Activated naive CD8-positive, alpha-beta T cell treated with anti-CD3 and anti-CD28 coated beads, Interleukin-2, amount 10 ng/mL, durations not matched to agents 7 days and 5 days (primary cell): ENCODE measurements at places on chromosomes 7 and 10.

- DNase-seq = no peak
Observed at GRCh38 chr10:128846927-128847326, 620.1 kb upstream of the MGMT start.

DNA sequence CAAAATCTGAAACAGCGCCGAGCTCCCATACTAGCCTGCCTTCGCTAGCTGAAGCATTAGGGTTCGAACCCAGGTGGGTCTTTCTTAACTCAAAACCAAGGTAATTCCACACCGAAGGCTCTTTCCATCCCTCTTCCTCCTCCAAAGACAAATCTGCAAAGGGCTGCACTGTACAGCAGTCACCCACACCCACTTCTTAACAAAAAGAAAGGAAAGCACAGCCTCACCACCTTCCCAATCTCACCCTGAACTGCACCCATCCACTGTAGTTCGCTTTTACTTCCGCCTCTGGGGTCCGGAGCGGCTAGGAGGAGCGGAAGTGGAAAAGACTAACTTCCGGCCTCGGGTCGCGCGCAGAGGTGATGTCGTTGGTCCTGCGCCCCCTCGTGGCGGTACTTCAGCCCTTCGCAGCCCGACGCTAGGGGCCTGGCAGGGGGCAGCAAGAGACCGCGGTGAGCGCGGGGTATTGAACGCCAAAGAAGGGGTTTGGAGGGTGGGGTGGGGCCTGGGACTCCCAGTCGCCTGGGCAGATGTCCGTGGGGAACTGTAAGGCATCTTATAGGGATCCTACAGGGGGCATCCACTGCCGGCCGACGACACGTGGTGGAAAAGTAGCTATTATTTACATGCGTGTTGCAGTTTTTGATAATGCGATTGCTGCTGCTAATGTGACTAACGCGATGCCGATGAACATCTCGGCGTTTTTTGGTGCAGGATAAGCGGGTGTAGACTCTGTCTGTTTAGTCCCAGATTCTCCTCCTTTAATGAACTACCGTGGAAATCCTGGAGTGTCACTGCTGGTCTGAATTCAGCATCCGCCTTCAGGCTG is at the start of gene MTERF1:
Gene MTERF1, minus strand, starts transcription at position 290 of the 829 bp plus-strand sequence. CDS start 619 bp downstream, outside the sequence.
- DNase-seq = peak; percentile 94

DNA sequence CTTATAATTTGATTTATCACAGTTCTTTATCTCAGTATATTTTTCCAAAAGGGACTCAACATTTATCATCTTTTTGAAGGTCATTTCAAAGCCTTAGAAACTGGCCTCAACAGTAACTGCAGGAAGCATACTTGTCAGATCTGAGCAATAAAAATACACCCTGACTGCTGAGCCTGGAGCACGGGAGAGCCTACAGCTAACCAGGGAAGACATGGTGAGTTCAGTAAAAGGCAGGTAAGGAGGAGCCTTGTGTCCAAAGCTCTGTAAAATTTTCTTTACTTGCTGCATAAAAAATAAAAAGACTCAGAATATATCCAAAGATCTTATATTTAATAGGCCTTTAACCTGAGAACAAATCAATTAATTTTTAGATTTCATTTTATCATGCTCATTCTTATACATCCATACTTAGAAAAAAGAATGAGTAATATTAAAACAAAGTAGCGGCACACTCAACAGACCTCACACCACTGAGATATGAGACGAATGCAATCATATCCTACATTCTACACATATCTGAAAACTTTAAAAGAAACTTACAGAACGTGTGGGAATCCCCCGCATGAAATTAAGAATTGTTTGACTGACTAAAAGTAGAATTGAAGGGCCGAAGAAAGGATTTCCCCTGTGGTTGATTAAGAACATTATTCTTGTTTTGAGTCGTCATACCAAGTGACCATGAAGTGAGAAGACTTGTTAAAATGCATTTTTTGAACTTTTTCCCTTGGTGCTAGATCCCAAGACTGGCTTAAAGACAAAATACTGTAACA is 296.4 kb upstream of the MKLN1 start:
- DNase-seq = no peak

DNA sequence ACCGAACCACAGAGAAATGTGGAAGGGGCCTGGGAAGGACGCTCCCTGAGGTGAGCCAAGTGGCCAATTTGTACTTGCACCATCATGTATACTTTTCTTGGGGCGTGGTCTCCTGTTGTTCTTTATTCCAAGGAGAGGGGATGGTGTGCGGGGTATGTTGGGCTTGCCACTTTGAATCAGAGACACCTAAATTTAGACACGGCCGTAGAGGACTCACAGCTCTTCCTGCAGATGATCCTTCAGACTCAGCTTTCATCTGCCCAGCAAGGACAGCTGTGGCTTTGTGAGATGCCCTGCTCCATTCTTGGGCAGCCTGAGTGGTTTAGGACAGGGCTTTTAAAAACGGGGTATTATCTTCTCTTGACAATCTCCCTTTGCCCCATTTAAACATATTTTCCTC is 473.2 kb downstream of the REEP3 start:
- no peak for DNase-seq

DNA sequence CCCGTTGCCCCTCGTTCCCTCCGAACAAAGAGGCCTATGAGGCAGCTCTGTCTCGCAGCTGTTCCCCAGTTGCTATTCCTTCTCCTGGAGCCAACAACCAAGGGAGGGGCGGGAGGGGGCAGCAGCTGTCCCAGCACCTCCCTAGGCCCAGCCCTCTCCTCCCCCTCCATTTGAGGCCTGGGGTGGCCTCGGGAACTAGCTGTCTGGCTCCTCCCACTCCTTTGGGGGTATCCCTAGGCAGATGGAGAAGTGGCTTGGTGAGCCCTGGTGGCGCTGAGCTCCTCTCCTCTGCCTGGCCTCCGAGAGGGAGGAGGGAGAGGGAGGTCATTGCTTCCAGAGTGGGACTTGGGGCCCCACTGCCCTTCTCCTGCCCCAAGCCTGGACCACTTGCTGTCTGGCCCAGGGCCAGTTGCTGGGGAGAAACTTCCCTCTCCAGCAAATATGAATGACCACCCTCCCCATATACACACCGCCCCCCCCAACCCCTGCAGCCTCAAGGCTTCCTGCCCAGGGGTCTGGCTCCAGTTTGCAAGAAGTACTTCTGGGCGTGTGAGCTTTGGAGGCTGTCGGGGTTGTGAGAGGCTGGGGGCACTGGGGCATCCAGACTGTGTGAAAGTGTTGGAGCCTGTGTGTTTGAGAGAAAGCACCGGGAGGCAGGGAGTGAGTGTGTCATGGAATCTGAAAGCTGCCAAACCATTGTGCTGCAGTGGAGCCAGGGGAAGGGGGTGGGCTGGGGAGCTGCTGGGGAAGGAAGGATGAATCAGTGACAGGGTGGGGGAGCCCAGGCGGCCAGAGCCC is 3.1 kb downstream of the FLNC start:
- no peak for DNase-seq

DNA sequence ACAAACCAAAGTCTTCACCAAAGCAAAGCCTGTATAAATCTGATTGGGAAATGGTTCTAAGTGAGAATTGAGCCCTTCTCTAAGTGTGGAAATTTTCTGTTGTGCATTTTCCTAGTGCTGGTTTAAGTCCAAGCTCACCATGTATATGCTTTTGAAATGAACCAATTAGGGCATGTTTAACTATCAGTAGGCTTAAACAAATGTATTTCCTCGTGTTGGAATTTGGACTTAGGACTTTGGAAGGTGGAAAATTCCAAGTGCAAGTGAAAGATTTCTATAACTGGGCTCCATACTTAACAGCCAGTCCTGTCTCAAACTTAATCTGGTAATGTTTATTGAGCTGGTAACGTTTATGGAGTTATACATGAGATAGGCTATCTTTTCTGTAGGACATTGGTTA is 28.5 kb downstream of the CCNY start:
- no peak for DNase-seq

GRCh38 chr10:19580691-19581090 is 235.5 kb upstream of the PLXDC2 start:
- DNase-seq = no peak

DNA sequence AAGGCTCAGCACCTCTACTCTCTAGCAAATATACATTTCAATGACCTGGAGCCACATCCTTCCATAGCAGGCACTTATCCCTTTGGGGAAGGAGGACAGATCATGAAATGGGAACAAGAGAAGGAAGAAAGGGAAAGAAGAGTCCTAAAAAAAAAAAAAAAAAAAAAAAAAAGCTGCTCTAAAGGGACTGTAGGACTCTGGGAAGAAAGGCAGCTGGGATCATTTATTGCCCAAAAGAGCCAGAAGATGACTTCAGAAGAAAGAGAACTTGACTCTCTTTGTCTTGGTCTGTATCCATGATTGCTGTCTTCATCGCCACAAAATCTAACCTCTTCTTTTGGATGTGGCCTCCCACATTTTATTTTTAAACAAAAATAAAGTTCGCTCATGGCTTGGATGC is 203.6 kb upstream of the CELF2 start:
- no peak for DNase-seq
